ENCODE measurements at places on chromosomes 16 and 17.

DNA sequence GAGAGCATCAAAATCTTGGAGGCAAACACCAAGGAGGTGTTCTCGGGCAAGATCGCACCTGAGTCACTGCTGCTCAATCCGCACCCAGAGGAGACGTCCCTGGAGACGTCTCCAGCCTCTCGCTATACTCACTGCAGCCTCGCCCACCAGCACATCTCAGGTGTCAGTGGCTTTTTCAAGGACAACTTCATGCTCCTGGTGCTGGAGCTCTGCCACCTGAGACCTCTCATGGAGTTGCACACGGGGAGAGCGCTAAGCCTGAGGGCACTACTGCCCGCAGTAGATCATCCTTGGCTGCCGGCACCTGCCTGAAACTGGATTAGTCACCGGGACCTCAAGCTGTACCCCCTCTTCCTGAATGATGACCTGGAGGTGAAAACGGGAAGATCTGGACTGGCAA, 2.6 kb upstream of the MBTPS1 start:
- no peak for DNase-seq

DNA sequence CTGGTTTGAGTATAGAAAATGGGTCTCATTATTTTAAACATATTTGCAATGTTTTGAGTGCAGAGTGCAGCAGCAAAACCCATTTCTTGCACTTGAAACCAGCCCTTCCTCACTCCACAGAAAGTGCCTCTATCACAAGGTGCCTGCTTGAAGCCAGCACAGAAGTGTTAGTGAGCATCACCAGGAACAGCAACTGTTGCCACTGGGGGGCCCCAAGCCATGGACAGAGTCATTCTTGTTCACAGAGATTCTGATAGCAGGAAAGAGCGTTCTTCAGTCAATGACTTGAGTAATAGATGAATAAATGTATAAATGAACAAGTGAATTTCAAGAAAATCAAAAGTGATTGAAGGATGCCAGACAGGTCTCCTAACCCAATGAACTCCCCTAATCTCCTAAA, 45.6 kb downstream of the CHD9NB start:
- no peak for DNase-seq

DNA sequence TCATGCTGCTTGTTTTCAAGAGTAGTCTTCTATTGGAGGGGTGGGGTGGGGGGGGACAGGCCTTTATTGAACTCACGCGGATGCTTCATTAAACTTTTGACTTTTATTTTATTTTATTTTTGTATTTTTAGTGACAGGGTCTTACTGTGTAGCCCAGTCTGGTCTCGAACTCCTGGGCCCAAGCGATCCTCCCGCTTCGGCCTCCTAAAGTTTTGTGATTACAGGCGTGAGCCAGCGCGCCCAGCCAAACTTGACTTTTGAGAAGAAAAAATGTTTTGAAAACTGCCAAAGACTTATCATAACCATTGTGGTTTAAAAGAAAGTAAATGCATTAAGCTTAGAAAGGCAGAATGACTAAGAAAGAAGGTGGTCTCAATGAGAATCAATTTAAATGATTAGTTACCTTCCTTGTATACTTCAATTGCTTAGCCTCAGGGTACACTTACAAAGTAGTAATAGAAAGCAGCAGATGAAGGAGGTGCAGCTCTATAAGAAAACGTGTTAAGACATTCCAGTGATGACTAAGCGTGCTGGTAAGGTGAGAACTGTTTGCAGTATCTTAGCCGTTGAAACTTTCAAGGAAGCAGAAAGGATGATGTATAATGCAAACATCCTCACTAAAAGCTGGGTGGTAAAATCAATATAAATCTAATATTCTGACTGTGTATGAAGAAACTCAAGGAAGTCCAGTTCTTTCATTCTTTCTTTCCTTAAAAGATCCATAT, 1.2 kb downstream of the AP2B1 start:
- peak; percentile 33 for DNase-seq

DNA sequence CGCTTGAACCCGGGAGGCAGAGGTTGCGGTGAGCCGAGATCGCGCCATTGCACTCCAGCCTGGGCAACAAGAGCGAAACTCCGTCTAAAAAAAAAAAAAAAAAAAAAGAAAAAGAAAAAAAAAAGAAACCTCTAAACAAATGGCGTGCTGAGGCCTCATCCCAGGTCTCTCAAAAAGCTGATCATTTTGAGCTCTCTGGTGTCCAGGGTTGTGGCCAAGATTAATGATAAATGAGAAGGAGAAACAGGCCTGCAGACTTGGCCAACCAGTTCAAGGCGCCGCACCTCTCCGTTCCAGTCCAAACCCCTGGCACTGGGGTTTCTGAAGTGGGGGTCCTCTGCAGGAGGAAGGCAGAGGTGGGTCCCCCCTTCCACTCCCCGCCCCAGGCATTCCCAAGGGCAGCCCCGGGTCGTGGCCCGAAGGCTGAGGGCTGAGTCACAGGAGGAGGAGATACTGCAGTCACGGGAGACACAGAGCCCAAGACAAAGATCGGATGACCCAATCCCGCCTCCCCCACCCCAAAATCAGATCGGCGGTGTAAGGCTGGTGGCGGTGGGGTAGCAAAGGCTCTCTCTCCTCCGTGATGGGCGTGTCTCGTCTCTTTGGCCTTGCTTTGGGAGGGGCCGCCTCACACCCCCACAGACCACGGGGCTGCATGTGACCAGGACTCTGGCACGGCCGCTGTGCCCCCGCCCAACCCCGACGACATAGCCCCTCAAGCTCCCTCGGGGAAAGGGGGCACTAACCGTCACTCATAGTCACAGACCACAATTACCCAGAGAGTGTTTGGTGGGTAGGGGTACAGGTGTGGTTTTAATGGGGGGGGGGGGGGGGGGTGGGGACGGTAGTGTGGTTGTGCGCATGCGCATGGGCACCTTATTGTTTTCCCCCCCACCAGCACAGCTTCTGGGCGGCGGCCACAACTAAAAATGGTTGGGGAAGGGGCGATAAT, 1.1 kb downstream of the VAT1 start:
- peak; percentile 43 for DNase-seq

- no peak for DNase-seq
Observed at GRCh38 chr16:13060932-13061331, 159.5 kb downstream of the SHISA9 start.

GRCh38 chr17:56833057-56833808, 487 bp downstream of the C17orf67 start:
- DNase-seq: peak; percentile 50

GRCh38 chr17:79936641-79937381, 97.6 kb upstream of the CBX4 start:
- DNase-seq: no peak

GRCh38 chr17:59287891-59288290, 43.6 kb upstream of the YPEL2 start:
- DNase-seq: no peak

GRCh38 chr17:39487946-39488345, 26.7 kb downstream of the CDK12 start:
- no peak for DNase-seq

DNA sequence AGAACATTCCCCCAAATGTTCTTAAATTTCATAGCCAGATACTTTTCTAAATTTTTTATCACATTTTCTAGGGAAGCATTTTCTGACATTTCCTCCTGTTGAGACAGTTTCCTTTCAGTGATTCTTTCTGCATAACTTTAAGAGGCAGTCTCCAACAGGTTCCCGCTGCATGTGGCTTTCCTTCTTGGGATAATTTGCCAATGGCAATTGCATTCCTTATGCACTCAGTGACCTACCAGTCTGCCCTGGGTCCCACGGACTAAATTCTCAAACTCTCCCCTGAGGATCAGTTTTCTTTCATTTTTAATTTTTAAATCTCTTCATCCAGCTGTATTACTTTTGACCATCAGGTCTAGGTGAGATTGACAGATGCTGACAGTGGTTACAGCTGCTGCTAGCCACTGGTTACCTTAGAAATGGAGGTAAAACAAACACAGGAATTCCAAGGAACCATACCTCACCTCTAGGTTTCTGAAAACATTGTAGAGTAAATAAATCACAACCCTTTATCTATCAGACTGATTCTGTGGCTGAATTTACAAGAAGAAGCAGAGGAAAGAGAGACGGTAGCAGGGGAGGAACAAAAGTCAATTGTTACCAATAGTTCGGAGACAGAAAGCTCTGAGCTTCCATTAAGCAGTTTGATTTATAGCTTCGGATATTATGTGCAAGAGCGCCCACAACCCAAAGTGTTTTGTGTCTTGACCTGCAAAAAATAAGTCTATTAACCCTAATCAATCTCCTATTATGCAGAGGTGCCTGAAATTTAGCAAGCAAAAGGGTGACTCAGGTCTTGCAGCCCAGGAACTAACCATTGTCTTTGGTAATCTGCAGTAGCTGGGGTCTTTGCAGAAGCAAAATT, 216.0 kb downstream of the PMP22 start:
- peak; percentile 6 for DNase-seq

- DNase-seq: peak; percentile 68
Observed at GRCh38 chr16:31696968-31697743, 169.5 kb downstream of the AHSP start.

DNA sequence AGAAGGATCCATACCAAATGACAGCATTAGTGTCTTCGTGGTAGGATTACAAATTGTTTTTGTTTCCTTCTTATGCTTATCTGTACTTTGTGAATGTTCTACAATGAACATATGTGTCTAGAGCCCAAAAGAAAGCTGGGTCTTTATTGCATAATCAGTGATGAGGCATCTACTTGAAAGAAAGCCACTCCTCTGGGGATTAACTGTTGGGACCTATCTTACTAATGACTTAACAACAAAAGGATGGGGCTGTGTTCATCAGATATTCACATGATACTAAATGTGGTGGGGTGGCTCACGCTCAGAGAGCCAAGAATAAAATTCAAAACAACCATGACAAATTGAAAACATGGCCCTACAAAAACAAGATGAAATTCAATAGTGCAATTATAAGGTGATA, 160.2 kb downstream of the RGS9 start:
- no peak for DNase-seq

GRCh38 chr16:81548876-81549546, 104.4 kb downstream of the CMIP start:
- DNase-seq: no peak

DNA sequence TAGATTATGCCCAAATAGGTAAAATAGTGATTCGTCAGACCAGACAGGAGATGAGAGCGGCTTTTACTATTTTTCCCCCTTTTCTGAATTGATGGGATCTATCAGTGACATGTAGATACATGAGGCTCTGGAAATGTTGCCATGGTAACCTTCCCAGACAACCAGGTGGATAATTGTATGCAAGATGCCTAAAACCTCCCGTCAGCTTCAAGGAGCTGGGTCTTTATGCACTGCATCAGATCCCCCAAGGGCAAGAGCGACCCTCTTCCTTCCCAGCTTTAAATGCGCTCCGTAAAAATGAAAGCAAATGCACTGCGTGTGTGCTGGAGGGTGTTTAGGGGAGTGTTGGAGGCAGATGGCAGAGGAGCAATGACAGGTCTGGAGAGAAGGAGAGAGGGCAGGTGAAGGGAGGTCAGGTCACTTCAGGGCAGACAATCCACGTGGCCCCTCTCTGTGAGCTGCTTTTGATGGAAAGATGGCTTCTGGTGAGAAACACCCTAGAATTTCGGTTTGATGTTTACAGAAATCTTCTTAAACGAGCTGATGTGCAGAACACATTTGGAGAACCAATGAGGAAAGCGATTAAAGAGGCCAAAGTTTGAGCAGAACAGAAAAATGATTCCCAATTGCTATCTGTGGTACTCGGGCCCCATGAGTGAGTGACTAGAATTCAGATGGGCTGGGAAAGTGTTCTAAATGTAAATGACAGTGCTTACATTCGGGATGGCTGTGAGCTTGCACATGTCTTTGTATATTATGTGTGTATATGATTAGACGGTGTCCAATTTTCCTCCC, 461.7 kb upstream of the HSBP1 start:
- DNase-seq: peak; percentile 6

DNA sequence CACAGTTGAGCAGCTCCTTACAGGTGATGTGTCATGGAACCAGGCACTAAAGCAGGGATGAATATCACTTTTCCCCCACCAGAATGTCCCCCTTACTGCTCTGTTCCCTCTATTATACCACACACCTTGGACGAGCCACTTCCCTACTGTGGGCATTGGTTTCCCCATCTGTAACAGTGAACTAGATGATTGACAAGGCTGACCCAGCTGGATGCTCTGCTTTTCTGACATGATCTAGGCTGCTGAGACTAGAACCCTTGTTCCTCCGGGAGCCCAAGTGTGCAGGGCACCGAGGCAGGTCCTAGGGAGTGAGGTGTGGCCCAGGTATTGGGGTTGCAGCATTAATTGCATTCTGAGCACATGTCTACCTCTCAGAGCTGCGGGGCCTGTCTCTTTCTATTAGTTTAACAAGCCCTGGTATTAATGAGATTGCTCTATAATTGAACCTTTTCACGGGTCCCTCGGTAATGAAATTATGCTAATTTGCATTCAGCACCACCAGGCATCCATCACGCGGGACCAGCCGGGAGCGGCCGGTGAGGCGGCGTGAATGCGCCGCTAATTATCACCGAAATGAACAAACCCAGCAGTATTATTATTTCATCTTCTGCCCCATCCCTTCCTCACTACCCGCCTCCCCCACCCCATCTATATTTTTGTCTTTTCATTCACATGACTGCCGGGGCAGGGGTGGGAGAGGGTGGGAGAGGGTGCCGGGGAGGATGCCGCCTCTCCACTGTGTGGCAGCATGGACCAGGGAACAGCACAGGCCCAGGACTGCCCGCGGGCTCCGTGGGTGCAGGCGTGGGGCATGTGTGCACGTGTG, 121.1 kb downstream of the CYLD start:
- no peak for DNase-seq

DNA sequence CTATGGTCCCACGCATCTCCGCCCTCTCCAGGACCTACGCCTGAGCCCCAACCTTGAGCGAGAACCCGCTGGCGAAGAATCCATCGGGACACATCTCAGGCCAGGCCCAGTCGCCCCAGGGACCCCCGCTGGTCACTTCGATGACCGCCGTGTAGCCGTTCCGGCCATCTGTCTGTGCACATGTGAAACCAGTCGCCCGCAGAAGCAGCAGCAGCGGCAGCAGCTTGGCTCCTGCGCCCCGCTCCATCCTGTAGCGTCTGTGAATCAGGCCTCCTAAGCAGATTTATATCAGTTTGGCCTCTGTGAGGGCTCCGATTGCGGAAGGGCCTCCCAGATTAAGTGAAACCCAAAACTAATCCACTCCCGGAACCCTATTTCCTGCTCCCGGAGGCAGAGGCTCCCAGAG, at the start of gene VMO1:
Gene VMO1, minus strand, starts transcription at position 259 of the 406 bp plus-strand sequence. Its CDS starts 12 bp downstream, at position 247.
- no peak for DNase-seq

DNA sequence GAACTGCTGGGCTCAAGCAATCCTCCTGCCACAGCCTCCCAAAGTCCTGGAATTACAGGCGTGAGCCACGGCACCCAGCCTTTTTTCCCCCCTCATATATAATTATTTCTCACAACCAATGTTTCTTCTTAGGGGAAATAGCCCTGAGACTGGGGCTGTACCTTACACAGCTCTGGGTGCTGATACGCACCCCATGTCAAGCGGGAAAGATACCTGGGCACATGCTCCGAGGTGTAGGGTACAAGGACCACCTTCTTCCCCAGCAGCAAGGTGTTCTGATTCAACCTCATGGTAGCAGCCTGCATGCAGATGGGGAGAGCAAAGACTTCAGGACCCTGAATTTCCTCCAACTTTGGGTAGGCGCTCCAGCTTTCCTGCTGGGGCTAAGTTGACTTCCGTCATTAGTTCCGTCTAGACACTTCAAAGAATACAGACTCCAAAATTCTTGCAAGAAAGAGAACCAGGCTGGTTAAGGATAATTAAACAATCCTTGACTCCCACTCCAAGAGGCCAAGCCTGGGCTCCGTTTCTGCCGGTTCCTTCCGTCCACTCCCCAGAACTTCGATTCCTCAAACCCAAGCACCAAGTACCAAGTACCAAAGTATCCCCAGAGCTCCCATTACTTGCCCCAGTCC, 619 bp downstream of the NAT9 start:
- DNase-seq: no peak

GRCh38 chr16:62370445-62370844, 334.2 kb upstream of the CDH8 start:
- DNase-seq: no peak
